ENCODE measurements at places on chromosomes 4 and X. TPM values are rescaled to one million over a fixed set of nuclear protein-coding genes. Genes with fewer than 3 reads are reported as not detected.

FAM184B gene
- total RNA-seq = 0.17 TPM

GNRHR gene
- total RNA-seq = not detected

NOCT gene
- 27.4 TPM for total RNA-seq

GJB1 gene
- total RNA-seq = 0.40 TPM

UTP14A gene
- total RNA-seq = 9.7 TPM

ADH1B gene
- not detected for total RNA-seq

STPG2 gene
- not detected for total RNA-seq

Measured in epithelial cell of proximal tubule (primary cell).